ENCODE measurements at places on chromosomes 4 and X. TPM values are rescaled to one million over a fixed set of nuclear protein-coding genes. Genes with fewer than 3 reads are reported as not detected.

The ZRSR2 gene
- total RNA-seq, result 20.4 TPM

The ADH1A gene
- not detected for total RNA-seq

The MAGEA9B gene
- total RNA-seq, result not detected

The HS3ST1 gene
- total RNA-seq, result 6.2 TPM

The GABRA4 gene
- not detected for total RNA-seq

The KIAA1210 gene
- total RNA-seq, result 0.82 TPM

The DUSP9 gene
- 4.2 TPM for total RNA-seq

The MEPE gene
- not detected for total RNA-seq

The FAT4 gene
- total RNA-seq, result 61.1 TPM

The SLBP gene
- 45.8 TPM for total RNA-seq

The SLC2A9 gene
- 4.8 TPM for total RNA-seq

The PHF8 gene
- 52.2 TPM for total RNA-seq

The CDS1 gene
- 18.7 TPM for total RNA-seq

The DKK2 gene
- 23.5 TPM for total RNA-seq

The SHOX gene
- not detected for total RNA-seq

The POU4F2 gene
- total RNA-seq, result not detected

The CSAG3 gene
- total RNA-seq, result not detected

The AMTN gene
- total RNA-seq, result not detected

The COMMD8 gene
- total RNA-seq, result 10.0 TPM

The C4orf54 gene
- total RNA-seq, result 0.04 TPM

The SEPTIN6 gene
- 57.6 TPM for total RNA-seq

The WDR17 gene
- 2.7 TPM for total RNA-seq

The MAGEB5 gene
- total RNA-seq, result not detected

The F9 gene
- total RNA-seq, result not detected

The DOCK11 gene
- total RNA-seq, result 53.6 TPM

The SLIT2 gene
- total RNA-seq, result 168 TPM

The CASP6 gene
- total RNA-seq, result 38.2 TPM

The DCAF16 gene
- 91.0 TPM for total RNA-seq

The NKX6-1 gene
- not detected for total RNA-seq

The NHS gene
- 6.0 TPM for total RNA-seq

The TMSB15C gene
- 16.9 TPM for total RNA-seq

The AVPR2 gene
- total RNA-seq, result not detected

The GJB1 gene
- total RNA-seq, result not detected

The MAPK10 gene
- 20.8 TPM for total RNA-seq

The TMSB15A gene
- total RNA-seq, result 20.7 TPM

The NLGN4X gene
- 23.5 TPM for total RNA-seq

The KLB gene
- not detected for total RNA-seq

The DCAF4L1 gene
- total RNA-seq, result not detected

The BMP3 gene
- total RNA-seq, result 0.07 TPM

The SSX4 gene
- not detected for total RNA-seq

The ZNF182 gene
- 7.9 TPM for total RNA-seq

The TBCK gene
- 67.5 TPM for total RNA-seq

The STATH gene
- total RNA-seq, result not detected

The GAGE12D gene
- total RNA-seq, result not detected

The GRIA3 gene
- total RNA-seq, result 2.3 TPM

The REPS2 gene
- 5.2 TPM for total RNA-seq

The NLGN3 gene
- 3.5 TPM for total RNA-seq

The GATB gene
- total RNA-seq, result 23.4 TPM

The FAM90A26 gene
- total RNA-seq, result not detected

The LDOC1 gene
- 52.2 TPM for total RNA-seq

The NR3C2 gene
- total RNA-seq, result 5.2 TPM

The SRPX gene
- total RNA-seq, result 14.5 TPM

The SRP72 gene
- 114 TPM for total RNA-seq

The LDB2 gene
- total RNA-seq, result 4.6 TPM

The CLTRN gene
- 1.2 TPM for total RNA-seq

The GABRE gene
- 190 TPM for total RNA-seq

The PDK3 gene
- 23.4 TPM for total RNA-seq

The SUPT20HL2 gene
- not detected for total RNA-seq

The NOA1 gene
- 17.5 TPM for total RNA-seq
